ENCODE measurements at places on chromosomes 2 and 18.

- DNase-seq: no peak
Measured at GRCh38 chr18:63906056-63906455, 1.7 kb upstream of the SERPINB10 start.

- no peak for DNase-seq
Measured at GRCh38 chr2:120299561-120299960, 46.4 kb upstream of the INHBB start.

GRCh38 chr18:70627182-70627802, 338.4 kb downstream of the SOCS6 start:
- DNase-seq: no peak

GRCh38 chr2:30115141-30115980, 31.4 kb upstream of the YPEL5 start:
- peak; percentile 81 for DNase-seq

GRCh38 chr2:229431327-229431954, 160.4 kb upstream of the PID1 start:
- no peak for DNase-seq

DNA sequence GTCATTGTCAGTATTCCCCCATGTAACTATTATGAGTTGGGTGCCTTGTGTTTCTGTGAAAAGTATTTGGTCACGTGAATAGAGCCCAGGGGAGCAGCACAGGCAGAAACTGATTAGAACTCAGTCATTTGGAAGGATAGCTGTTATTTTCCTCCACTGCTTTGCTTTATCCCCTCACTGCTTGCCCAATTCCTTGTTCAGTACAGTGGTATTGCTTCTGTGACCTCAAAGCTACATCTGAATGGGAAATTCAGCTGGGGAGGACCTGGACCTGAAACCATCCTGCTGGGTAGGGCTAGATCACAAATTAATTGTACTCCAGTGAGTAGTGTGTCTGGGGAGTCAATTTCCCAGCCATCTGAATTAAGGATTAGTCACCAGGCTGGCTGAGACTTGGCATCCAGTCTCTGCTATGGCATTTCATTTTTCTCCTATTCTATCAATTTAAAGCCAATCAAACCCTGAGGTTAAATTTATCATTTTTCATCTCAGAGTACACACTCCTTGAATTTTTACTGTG, 1231.6 kb upstream of the GYPC start:
- no peak for DNase-seq

DNA sequence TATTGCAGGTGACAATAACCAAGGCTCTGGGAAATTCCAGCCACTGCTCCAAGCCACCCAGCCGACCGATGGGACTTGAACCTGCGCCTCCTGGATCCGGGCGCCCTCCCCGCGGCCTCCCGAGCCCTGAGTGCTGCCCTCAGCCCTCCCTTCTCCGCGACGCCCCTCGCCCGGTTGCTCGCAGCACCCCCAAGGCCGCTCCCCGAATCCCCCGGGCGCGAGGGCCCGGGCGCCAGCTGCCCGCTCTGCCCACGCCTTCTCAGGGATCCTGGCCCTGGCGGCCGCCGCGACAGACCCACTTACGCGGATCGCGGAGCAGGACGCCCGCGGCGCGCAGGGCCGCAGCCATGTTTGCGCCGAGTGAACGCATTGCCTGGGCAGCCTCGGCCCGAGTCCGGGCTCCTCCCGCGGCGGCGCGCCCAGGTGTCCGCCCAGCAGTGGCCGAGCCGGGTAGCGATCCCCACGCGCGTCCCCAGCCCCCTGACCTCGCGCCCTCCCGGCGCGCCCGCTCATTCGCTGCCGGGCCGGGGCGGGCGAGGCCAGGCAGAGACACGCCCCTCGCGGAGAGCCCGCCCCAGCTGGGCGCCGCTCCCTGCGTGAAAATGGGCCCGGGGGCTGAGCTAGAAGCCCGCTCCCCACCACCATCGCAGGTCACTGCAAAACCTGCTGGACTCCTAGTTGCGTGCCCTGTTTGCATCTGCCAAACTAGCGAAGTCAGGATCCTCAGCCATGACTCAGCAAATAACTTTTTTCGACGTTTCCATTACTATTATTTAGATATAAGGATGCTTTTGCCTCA, at the start of gene FECH:
FECH (minus strand) TSS at position 452 of the 799 bp plus-strand sequence; CDS start at position 370, 82 bp downstream.
- peak; percentile 76 for DNase-seq

DNA sequence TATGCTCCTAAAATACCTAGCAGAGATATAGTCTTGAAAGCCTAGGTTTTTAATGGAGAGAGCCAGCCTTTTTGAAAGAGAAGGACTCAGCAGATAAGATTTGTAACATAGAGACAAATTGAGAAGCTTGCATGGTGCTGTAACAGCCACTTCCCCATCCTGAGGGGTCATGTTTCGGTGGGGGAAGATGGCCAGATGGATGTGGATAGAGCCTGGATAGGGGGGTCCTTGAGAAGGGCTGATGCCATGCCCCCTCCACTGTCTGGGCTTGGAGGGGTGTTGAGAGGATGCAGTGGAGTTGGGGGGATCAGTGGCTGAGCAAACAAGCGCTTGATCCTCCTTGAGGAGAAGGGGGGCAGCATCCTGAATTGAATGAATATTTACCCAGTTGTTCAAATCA, 178.0 kb upstream of the HS6ST1 start:
- DNase-seq: no peak

GRCh38 chr18:35822413-35822812, 150.1 kb upstream of the RMP24 start:
- DNase-seq: no peak

- DNase-seq: no peak
Measured at GRCh38 chr2:71778514-71778913, 325.2 kb downstream of the DYSF start.

- no peak for DNase-seq
Measured at GRCh38 chr2:8298783-8299182, 383.1 kb upstream of the ID2 start.

DNA sequence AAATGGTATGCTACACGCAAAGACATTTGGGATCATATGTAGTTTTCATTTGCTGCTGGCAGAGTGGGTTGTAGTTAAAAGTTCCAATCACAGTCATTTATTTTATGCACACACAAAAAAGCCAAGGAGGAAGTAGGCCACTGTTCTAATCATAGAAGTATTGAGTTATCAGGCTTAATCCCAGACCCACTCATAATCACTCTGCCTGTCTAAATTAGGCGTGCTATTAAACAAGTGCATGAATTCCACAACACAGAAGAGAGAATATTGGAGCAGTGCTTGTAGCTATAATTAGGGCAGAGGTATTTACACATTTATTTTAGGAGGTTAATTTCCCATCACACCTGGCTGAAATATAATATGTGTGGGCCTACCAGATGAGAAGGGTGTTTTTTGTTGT, 65.7 kb upstream of the FIGN start:
- DNase-seq: no peak

- no peak for DNase-seq
Measured at GRCh38 chr2:50786345-50786744, 245.6 kb downstream of the NRXN1 start.

DNA sequence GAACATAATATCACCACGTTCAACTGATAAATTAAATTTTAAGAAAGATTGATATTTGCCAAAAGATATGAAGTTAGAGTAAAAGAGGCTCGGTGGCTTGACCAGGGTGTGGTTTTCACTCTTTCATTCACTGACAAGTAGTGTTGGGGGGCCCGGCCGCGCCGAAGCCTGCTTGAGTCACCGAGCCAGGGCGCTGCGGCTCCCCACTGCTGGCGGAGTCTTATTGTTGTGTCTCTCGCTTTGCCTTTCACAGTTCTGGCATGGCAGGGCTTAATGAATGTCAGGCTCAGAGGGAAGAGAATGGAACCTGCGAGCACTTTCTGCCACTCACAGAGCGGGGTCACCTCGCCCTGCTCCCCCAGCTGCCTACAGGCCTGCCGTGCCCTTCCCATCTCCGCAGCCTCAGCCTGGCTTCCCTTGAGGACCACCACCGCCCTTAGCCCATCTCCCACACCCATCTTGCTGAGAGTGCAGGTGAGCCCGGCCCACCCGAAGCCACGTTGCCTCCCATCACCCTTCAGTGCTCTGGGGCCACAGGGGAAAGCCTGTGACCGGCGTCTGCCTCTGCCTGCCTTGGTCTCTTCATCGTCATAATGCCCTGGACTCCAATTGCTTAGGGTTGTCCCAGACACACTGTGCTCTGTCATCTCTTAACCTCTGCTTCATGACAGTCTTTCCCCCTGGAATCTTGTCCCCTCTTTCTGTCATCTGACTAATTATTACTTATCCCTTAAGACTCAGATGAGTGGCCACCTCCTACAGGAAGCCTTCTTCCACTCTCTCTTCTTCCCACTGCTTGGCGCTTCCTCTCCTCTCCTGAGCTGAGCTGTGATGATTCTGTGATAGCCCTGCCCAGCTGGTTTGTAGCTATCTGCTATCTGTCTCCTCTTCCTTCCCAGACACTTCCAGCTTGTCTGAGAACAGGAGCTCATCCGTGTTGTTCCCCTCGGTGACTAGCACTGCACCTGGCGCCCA, 142.5 kb downstream of the FAM210A start:
- no peak for DNase-seq

DNA sequence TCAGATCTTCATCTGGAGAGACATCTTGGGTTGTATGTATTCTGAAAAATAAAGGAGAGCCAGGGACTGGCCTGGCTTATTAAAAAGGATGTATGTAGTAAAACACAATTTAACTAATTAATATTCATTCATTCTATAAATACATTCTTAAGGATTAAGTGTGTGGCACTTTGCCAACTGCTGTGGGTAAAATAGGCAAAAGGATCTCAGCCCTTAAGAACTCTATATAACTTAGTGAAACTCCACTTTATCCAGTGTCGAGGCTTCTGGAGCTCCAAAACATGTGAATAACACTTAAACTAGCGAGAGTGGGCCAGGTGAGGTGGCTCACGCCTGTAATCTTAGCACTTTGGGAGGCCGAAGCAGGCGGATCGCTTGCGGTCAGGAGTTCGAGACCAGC, 7.7 kb upstream of the STK39 start:
- no peak for DNase-seq

DNA sequence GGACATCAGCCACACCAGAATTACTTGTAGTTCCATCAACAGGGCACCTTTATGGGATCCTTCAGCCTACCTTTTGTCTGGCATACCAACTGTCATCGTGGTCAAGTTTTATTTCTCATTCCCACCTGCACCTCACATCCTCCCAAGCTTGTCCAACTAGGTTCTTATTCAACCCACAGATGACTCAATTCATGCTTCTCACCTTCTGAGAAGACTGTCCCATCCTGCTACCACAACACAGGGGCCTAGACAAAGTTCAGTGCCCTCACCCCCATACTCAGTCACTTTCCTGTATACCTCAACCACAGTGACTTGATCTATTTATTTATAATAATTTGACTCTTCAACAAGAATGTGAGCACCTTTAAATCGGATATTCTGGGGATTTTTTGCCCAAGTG, 114.4 kb upstream of the ACVR1C start:
- peak; percentile 29 for DNase-seq

DNA sequence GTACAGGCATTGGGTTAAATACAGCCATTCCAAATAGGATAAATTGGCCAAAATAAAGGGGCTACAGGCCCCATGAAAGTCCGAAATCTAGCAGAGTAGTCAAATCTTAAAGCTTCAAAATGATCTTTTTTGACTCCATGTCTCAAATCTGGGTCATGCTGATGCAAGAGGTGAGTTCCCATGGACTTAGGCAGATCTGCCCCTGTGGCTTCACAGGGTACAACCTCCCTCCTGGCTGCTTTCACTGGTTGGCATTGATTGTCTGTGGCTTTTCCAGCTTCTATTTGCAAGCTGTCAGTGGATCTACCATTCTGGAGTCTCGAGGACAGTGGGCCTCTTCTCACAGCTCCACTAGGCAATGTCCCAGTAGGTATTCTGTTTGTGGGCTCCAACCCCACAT, 56.1 kb downstream of the CCDC141 start:
- no peak for DNase-seq

- DNase-seq: no peak
Measured at GRCh38 chr2:226934546-226935201, 98.8 kb downstream of the RHBDD1 start.

GRCh38 chr2:191013682-191013931, 364 bp downstream of the STAT1 start:
- no peak for DNase-seq

GRCh38 chr2:174340400-174341292, 5.9 kb downstream of the SP9 start:
- DNase-seq: no peak

DNA sequence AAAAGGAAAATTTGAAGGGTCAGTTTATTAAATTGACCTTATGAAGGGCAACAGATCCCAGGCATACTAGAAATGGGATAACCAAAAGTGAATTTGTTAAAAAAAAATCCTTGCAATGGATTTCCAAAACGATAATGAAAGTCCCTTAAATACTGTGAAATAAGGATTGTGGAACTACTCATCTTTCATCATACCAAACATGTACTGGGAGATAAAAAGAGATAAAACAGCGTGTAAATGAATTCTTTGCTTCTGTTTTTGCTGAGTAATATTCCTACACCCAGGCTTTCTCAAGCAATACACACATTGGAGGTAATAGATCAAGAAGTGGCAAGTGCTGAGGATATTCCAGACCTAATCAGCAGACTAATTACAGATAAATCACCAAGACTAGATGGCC, 3.8 kb downstream of the LYPD6 start:
- no peak for DNase-seq

DNA sequence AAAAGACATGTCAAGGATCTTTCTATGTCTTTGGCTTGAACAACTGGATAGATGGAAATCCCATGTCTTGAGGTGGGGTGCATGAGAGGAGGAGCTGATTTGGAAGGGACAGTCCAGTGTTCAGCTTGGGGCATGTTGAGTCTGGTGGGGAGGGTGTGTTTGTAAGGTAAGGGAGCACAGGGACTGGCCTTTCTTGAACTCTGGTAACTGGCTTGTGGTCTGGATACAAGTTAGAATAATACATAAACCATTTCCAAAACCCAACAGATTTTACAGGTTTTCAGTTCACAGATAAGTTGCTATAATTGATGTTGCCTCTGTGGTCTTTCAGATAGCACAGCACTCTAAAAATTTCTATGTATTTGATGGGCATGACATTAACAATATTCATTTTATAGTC, 24.2 kb downstream of the RHBDD1 start:
- DNase-seq: no peak

- DNase-seq: no peak
Measured at GRCh38 chr2:158025255-158025996, 76.2 kb upstream of the UPP2 start.

DNA sequence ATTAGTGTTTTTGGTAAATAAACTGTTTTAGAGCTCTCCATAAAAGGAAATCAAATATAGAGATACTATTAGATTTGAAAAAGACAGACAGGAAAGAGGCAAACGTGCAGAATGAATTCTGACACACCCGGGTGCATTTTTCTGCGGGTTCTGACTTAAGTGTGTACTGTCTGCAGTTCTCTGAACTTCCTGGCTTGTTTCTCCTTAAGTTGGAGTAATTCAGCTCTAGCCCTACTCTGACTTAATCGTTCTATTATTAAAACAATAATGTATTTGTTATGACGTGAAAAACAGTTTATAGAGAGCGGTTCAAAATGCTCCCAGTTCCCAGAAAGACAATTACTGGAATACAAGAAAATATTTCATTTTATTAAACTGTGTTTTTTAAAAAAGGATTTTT, 305.9 kb downstream of the ARHGAP15 start:
- no peak for DNase-seq

DNA sequence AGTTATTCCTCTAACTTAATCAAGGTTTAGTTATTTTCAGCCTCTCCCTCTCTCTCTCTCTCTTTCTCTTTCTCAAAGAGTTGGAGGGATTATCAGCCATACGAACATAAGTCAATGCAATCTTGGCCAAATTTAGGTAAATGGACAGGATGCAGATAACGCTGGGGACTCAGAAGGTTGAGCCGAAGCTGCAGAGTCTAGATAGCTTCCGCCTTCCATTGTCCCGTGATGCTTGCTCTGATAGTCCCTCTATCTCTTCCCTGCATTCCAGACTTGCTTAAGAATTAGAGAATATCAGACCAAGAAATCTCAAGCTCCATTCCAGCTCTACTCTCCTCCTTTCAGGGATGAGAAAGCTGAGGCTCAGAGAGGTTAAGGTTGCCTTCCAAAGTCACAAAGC, 502.8 kb upstream of the TNP1 start:
- DNase-seq: no peak

Data from activated CD4-positive, alpha-beta T cell treated with anti-CD3 and anti-CD28 coated beads for 36 hours (primary cell).